ENCODE measurements at places on chromosomes 13 and 19.

GRCh38 chr13:110824702-110825300, 90.1 kb downstream of the ANKRD10 start:
- no peak for DNase-seq

DNA sequence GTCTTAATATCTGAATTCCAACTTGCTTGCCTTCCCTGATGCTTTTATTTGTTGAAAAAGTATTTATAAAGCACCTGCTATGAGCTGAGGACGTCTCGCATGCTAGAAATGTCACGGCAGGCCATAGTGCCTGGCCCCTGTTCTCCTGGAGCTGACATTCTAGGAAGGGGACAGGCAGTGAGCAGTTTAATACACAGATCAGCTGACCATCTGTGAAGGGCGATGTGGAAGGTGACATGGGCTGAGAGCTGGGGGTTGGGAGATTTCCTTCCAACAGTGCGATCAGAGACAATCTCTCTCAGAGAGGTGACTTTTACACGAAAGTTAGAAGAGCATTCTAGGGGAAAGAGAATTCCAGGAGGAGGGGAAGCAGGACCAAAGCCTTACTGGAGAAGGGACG, 153.2 kb downstream of the ZNF536 start:
- no peak for DNase-seq

DNA sequence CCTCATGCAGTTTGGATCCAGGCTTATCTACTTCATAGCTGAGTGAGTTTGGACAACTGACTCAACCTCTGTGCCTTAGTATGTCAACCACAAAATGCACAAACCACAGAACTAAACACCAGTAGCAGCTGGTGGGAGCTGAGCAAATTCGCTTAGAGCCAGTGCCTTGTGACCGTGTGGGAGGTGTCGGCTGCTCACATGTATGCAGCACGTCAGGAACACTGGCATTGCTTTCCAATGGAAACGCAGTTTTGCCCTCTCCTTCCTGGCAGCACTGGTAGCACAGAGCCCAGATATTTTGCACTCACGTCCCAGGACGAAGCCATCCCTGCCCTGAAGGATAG, 8.3 kb upstream of the NTN5 start:
- DNase-seq: peak; percentile 59

DNA sequence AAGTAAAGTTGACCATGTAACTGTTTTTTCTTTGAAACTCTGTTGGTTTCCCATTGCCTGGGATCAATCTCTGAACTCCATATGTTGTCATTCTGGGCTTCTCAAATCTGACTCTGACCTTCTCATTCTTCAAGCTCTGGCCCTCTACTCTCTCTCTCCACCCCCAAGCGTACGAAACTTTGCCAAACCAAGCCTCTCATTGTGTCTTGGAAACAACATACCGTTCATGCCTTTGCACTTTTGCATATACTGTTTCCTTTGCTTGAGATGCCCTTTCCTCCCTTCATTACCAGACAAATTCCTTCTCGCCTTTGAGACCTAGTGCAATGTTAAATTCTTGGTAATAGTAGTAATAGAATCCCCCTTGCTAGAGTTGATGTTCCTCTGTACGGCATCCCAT, 113.7 kb downstream of the OLFM4 start:
- DNase-seq: peak; percentile 18

GRCh38 chr13:31101472-31102170, 60.1 kb downstream of the HSPH1 start:
- DNase-seq: peak; percentile 33

DNA sequence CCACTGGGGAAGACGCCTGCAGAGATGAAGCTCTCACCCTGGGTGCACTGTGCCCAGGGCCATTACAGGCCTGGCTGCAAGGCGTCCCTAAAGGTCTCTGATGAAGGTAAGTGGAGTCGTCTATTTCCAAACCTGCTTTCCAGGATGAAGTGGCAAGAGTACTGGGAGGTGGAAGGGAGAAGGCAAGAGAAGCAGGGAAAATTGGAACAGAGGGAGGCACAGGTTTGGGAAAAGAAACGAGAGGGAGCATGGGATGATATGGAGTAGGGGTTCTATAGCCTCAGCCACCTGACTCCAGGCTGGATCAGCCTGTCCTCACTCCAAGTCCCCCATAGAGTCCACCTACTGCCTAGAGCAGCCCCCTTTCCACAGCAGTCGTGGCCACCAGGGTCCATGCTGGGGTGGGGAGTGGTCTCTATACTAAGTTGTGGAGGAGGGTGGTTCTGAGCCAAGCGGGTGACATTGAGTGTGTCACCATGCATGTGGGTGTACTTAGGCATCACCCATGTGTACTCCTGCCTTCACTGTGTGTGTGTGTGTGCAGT, at the start of gene OR10H5:
OR10H5 (plus strand) TSS at position 51 of the 545 bp plus-strand sequence. CDS start 6,388 bp downstream, outside the sequence.
- DNase-seq: no peak

GRCh38 chr19:10826231-10826630, 9.8 kb downstream of the TMED1 start:
- no peak for DNase-seq

DNA sequence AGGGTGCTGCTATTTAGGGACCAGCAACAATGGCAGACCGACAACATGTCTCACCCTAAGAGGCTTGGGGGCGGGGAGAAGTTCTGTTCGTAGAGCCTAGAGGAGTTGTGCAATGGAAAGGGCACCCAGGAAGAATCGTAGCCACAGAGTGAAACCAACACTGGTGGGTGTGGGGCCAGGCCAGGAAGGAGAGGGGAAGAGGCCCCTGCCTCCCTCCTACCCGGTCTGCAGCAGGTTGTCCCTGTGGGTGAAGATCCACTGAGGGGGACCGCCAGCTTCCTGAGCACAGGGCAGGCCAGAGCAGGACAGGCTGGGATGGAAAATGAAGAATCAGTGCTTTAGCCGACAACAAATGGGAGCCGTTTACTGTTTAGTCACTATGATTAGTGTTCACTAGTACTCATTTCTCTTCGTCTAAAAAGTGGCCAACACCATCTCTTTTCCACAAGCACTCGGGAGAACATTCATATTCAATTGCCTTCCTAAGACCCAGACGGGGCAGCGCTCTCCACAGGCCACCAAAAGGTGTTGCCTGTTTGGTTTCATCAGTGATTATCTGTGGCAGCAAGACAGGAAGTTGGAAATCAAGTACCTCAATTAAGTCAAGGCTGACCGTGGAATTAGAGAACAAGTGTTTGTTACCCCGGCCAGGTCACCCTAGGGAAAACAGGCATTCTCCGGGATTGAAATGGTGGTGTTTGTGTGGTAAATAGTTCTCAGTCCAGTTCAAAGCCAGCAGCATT, 1.1 kb upstream of the ATP11A start:
- DNase-seq: no peak

DNA sequence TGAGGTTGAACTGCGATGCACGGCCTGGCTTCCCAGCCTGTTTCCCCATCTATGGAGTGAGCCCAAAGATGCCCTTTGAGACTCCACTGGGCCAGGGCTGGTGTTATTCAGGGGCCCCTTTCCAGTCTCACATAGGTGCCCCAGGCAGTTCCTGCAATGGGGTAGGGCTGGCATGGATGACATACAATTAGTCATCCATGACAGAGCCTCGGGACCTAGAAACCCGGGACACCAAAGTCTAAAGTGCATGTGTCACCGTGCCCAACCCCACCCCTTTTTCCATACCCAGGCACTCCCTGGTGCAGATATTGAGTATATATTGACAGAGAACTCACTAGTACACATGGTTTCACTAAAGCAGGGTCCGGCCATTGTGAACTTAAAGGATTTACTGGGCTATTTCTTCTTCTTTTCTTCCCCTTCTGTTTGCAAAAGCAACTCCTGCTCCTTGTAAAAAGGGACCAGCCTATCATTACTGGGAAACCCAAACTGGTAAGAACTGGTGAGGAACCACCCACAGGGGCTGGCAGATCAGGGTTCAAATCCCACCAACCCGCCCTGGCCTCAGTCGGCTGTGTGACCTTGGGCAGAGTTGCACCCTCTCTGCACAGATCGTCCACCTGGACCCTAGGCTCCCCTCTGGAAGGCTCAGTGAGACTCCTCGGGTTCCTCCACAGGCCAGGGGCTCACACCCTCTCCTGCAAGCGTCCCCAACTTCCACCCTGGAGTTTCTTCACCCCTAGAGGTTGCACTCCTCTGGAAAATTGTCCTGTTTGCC, 2.7 kb downstream of the B3GNT3 start:
- peak; percentile 49 for DNase-seq

DNA sequence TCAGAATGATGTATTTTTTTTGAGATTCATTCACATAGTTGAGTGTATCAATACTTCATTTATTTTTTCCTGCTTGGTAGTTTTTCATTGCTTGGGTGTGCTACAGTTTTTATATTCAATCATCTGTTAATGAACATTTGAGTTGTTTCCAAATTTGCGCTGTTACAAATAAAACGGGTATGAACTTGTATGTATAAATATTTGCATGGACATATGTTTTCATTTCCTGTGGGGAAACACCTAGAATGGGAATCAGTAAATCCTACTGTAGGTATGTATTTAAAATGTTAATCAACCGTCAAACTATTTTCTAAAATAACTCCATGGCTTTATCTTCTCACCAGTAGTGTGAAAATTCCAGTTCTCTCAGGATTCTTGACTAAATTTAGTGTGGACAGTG, 826.3 kb downstream of the EFNB2 start:
- no peak for DNase-seq

GRCh38 chr13:49997955-49998354, 1.1 kb downstream of the TRIM13 start:
- no peak for DNase-seq

DNA sequence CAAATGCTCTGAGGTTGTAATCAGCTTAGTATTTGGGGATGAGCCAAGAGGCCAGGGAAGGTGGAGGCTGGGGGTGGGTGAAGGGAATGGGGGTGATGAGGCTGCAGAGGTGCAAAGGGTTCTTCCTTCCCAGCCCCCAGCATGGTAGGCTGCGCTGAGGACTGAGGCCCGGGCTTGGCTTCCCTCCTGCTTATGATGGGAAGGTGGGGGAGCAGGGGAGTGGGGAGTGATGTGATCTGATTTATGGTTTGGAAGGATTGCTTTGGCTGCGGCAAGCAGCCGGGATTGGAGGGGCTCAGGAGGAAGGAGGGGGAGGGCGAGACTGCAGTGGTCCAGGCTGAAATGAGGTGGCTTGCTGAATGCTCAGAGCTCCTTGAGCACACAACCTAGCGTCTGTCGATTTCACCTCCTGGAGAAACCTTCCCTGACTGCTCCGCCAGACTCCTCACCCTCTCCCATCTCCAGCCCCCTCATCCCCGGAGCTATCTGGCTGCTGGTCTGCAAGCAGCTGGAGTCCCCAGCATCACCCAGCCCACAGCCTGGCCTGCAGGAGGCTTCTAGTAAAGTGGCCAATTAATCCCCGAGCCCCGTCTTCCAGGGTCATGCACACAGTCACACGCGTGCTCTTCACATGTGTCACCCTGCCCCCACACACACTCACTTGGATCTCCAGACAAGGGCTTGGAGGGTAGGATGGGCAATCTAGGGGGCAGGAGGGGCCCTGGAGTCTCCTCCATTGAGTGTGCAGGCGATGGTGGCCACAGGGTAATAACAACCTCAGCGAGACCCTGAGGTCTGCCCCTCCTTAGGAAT, 757 bp upstream of the CLEC11A start:
- no peak for DNase-seq

- peak; percentile 24 for DNase-seq
These were observed 1.1 kb downstream of the LMO7 start for GRCh38 chr13:75637181-75637750.

GRCh38 chr13:49098771-49099512, 121.2 kb upstream of the MLNR start:
- no peak for DNase-seq

- no peak for DNase-seq
These were observed 42.9 kb downstream of the CBY2 start for GRCh38 chr13:45744979-45745378.

- DNase-seq: peak; percentile 78
These were observed 5.5 kb downstream of the EPS8L1 start for GRCh38 chr19:55080968-55081769.

DNA sequence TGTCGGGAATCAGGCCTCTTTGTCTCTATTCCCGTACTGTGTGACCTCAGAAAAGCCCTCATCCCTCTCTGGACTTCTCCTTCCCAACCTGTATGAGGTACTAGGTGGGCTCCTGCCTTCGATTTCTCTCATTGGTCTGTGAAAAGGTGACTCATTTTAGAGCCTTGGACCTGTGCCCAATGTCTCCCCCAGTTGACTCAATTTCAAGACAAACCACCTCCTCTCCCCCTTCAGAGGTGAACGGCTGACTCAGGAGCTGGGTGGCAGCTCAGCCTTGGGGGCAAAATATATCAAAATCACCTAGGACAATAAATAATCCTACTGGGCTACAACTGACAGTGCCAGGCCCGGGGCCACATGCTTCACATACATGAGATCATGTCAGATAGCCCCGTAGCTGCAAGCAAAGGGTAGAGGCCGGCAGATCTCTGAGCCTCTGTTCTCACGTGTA, 630 bp downstream of the COQ8B start:
- DNase-seq: no peak

DNA sequence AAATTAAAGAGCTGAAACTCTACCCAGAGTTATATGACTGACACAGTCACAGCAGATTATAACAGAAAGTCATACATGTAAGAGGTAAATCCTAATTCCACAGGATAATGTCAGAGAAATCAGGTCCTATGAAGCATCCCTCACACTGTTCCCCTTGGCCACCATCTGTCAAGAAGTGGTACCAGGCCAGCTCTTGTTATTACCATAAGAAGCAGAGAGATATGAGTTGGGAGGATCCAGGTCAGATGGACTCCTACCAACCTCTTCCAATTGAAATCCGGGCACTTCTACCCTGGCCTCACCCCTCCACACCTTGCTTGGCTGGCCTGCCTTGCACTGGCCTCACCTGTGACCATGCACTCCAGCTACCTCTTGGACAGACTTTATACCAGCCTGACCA, 353.2 kb downstream of the DNAJC15 start:
- no peak for DNase-seq

DNA sequence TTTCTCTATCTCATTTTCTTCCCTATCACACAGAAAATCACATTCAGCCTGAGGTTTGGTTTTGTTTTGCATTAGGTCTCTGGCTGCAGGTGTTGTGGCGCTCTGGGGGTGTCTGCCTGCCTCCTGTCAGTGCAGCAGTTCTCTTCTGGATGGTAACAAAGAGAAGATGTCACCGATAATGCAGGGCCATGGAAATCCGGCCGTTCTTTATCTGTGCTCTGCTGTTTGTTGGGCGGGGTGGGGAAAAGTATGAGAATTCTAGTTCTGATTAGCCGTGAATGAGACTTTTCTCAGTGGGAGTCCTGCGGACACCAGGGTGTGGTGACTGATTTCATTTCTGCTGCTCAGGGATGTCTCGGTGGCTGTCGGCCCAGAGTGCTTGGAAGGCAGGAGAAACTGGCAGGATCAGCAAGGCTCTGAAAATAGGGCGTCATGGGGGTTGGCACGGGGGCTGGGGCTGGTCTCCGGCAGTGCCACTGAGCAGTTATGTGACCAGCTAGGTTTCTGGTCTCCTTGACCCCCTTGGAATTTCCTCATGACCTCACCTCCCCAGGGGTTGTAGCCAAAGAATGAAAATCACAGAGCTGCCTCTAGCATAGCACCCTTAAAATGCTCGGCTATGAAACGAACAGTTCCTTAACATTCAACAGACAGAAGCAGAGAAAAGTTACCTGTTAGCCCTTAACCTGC, 5.0 kb downstream of the RNF113B start:
- peak; percentile 82 for DNase-seq

Measured in AG20443 (cell line).